ENCODE measurements at places on chromosomes 12 and 14.

DNA sequence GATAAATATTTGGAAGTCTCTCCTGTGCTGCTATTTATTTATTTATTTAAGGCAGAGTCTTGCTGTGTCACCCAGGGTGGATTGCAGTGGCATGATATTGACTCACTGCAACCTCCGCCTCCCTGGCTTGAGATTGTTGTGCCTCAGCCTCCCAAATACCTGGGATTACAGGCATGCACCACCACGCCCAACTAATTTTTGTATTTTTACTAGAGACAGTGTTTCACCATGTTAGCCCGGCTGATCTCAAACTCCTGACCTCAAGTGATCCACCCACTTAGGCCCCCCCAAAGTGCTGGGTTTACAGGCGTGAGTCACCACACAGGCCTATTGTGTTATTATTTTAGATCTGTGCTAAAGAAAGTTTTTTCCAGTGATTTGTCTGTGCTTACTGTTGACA is 225.2 kb downstream of the CCER1 start:
- no peaks in the 10 kb centered on the region for H3K4me1 ChIP-seq
- no peak overlapping the region for H3K27ac ChIP-seq
- no peak overlapping the region for H3K4me3 ChIP-seq
- H3K36me3 ChIP-seq, result no peaks in the 10 kb centered on the region
- DNase-seq, result peak; percentile 19
- no peaks in the 10 kb centered on the region for H3K27me3 ChIP-seq

GRCh38 chr12:4857472-4858291 is 52.0 kb upstream of the KCNA1 start:
- peak; percentile 83 for DNase-seq
- H3K36me3 ChIP-seq, result no peaks in the 10 kb centered on the region
- H3K4me1 ChIP-seq, result no peaks in the 10 kb centered on the region
- H3K27me3 ChIP-seq, result peaks cover 21% of the 10 kb centered on the region

DNA sequence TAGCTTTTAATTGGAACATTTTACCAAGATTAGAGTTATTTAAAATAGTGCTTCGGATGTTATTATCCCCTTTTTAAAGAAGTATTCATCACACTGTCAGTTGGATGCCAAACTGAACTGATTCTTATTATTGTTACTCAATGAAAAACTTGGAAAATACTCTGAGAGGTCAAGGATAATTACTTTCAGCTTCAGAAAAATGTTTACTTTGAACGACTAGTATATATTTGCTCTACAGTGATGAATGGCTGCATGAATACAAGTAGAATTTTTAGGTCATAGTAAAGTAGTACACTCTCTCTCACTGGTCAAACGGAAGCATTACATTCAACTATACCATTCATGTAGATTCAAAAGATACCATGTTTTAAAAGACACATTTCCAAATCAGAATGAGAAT is 269.2 kb downstream of the CCDC91 start:
- H3K36me3 ChIP-seq, result no peaks in the 10 kb centered on the region
- H3K4me3 ChIP-seq, result no peak overlapping the region
- H3K4me1 ChIP-seq, result no peaks in the 10 kb centered on the region
- DNase-seq, result no peak
- no peak overlapping the region for H3K27ac ChIP-seq

GRCh38 chr12:40469736-40470135 is 222.5 kb upstream of the CNTN1 start:
- H3K27ac ChIP-seq, result no peak overlapping the region
- no peak overlapping the region for H3K4me3 ChIP-seq
- no peaks in the 10 kb centered on the region for H3K4me1 ChIP-seq
- DNase-seq, result no peak
- H3K27me3 ChIP-seq, result no peaks in the 10 kb centered on the region
- no peaks in the 10 kb centered on the region for H3K36me3 ChIP-seq

DNA sequence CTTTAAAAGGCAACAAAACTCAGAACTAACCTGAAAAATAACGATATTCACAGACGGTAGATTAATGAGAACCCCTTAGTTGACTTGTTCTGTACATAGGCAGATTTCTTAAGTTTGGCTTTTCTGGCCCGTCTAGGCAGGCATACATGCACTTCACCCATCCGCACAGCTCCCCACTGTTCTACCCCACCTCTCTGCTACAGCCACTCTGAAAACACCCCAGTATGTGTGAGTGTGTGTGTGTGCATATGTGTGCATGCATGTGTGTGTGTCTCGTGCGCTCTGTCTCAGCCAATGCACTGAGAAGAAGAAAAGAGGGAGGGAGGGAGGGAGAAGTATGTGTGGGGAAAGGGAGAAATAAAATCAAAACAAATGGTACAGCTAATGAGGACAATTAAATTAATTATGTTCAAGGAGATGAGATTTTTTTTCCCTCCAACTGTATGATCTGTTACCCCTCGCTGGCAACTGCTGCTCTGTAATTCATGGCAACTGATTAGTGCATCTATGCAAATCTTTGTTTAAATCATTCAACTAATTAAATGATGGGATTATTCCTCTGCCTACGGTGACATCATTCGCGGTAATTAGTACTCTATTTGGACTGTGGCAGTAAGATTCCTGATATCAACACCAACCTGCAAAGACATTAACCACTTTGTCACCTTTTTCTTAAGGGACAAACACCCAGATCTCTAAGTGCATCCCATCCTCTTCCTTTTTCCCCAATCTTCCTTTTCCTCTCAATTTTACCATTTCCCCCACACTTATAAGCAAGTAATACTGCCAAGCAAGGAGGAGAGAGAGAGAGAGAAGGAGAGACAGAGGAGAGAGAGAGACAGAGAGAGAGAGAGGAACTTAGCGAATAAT is 2.2 kb upstream of the LMO3 start:
- H3K27ac ChIP-seq, result no peak overlapping the region
- H3K4me3 ChIP-seq, result no peak overlapping the region
- no peaks in the 10 kb centered on the region for H3K36me3 ChIP-seq
- no peaks in the 10 kb centered on the region for H3K27me3 ChIP-seq
- H3K4me1 ChIP-seq, result peaks cover 8% of the 10 kb centered on the region
- DNase-seq, result no peak

DNA sequence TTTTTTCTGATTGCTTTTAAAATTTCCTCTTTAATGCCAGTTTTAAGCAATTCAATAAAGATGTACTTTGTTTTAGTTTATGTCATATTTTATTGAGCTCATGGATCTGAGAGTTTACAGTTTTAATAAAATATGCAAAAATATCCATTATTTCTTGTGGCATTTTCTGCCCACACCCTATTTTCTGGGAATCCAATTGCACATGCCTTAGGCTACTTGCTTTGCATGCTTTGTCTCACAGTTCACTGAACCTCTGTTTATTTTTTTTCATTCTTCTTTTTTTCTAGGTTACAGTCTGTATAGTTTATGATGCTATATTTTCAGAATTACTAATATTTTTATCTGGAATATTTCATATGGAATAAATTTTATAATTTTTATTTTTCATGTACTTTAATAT is 1258.0 kb downstream of the FSCB start:
- H3K36me3 ChIP-seq, result no peaks in the 10 kb centered on the region
- H3K4me3 ChIP-seq, result no peak overlapping the region
- no peaks in the 10 kb centered on the region for H3K27me3 ChIP-seq
- no peaks in the 10 kb centered on the region for H3K4me1 ChIP-seq
- DNase-seq, result no peak

DNA sequence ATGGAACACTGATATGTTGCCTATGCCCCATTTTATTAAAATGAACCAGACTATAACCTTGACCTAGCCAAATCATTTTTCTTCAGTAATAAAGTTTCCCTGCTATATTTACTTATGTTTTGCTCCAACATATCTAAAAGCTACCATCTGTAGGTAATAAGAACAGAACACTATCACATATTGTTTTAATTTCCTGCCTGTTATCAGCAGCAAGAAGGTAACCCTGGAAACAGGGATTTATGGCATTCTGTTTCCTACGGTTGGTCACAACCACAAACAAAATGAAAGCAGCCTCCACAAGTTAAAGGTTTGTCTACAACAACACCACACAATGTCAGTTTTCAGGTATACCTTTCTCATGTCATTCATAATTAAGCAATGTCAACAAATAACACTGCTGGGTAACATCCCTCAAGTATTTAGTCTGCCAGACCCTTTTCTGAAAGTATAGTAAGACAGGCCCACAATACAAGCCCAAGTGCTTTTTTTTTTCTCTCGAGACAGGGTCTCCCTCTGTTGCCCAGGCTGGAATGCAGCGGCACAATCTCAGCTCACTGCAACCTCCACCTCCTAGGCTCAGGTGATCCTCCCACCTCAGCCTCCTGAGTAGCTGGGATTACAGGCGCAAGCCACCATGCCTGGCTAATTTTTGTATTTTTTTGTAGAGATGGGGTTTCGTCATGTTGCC is 25.5 kb downstream of the GCH1 start:
- peaks cover 3% of the 10 kb centered on the region for H3K4me1 ChIP-seq
- no peak for DNase-seq
- no peaks in the 10 kb centered on the region for H3K36me3 ChIP-seq
- no peak overlapping the region for H3K27ac ChIP-seq

DNA sequence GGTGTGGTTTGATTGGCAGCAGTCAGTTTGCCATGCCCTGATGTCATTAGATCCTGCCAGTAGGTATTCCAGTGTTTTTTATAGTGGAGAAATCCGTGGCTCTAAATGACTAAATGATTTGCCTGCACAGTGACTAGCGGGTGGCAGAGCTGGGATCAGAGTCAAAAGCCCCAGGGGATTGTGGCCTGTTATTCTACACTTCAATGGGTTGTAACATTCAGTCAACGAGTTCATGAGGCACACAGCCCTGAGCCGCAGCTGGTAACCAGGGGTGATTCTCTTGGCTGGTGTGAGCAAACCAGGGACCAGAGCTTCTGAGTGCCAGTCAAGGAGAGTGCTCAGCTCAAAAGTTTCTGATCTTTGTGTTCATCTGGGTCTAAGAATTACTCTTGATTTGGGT is 1.8 kb downstream of the MYH6 start:
- no peak for DNase-seq
- H3K36me3 ChIP-seq, result no peaks in the 10 kb centered on the region
- no peaks in the 10 kb centered on the region for H3K4me1 ChIP-seq

DNA sequence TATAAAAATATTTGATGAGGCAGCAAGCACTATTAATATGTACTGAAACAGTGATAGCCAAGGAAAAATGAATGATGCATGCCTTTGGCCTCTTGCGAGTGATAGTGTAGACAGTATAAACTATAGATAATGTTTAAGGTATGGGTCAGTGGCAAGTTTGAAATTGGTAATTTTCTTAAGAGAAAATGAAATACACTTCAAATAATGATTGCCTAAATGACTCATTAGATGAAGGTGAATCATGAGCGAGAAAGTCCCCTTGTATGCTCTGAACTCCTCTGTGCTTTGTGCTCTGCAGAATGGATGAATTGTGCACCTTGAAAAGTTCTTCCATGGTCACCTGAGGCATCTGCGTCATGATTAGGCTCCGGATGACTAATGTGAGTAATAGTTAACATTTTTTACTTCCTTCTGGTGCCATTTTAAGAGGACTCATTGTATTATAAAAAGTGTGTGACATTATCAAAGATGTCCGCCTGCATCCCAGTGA is 84.9 kb upstream of the RTL1 start:
- no peaks in the 10 kb centered on the region for H3K27me3 ChIP-seq
- DNase-seq, result peak; percentile 45
- no peak overlapping the region for H3K4me3 ChIP-seq
- H3K4me1 ChIP-seq, result peaks cover 30% of the 10 kb centered on the region

DNA sequence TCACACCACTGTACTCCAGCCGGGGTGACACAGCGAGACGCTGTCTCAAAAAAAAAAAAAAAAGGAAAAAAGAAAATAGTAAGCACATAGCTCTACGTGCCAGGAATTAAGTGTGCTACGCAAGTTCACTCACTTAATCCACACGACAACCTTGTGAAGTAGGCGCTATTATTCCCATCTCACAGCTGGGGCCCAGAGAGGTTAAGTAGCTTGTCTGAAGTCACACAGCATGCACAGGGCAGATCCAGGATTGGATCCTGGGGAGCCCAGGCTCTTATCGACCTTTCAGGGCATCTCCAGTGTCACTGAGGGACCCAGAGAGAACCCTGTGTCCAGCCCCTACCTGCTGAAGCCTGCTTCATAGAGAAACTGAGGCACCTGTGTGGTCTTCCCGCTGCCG is 11.9 kb downstream of the DHX37 start:
- H3K4me3 ChIP-seq, result no peak overlapping the region
- 0 out of 2 replicates have a peak, but pooled peaks cover 8% of the 10 kb centered on the region for H3K36me3 ChIP-seq
- no peaks in the 10 kb centered on the region for H3K4me1 ChIP-seq

DNA sequence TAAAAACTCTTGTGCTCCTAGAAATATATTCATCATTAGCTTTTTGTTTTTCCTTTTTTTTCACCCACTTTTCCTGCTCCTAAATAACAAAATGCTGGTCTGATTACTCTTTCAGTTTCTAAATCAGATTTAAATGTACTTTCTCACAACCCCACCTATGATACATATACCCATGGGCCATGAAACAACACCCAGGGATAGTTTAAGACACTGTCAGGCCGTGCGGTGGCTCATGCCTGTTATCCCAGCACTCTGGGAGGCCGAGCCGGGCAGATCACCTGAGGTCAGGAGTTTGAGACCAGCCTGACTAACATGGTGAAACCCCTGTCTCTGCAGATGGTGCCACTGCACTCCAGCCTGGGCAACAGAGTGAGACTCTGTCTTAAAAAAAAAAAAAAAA is 1.6 kb upstream of the NUMB start:
- DNase-seq, result no peak
- no peaks in the 10 kb centered on the region for H3K36me3 ChIP-seq
- peak overlapping the region; percentile 99 for H3K27ac ChIP-seq
- H3K27me3 ChIP-seq, result no peaks in the 10 kb centered on the region
- H3K4me3 ChIP-seq, result peak overlapping the region; percentile 59
- peaks cover 76% of the 10 kb centered on the region for H3K4me1 ChIP-seq

GRCh38 chr14:34439090-34439489 is 22.9 kb downstream of the SPTSSA start:
- H3K36me3 ChIP-seq, result no peaks in the 10 kb centered on the region
- DNase-seq, result no peak
- H3K4me3 ChIP-seq, result no peak overlapping the region
- peaks cover 16% of the 10 kb centered on the region for H3K4me1 ChIP-seq
- no peaks in the 10 kb centered on the region for H3K27me3 ChIP-seq

GRCh38 chr12:54678131-54678530 is 30.0 kb upstream of the DCD start:
- no peaks in the 10 kb centered on the region for H3K4me1 ChIP-seq
- peaks cover 12% of the 10 kb centered on the region for H3K27me3 ChIP-seq
- no peak overlapping the region for H3K27ac ChIP-seq
- no peak for DNase-seq
- no peaks in the 10 kb centered on the region for H3K36me3 ChIP-seq
- no peak overlapping the region for H3K4me3 ChIP-seq

- H3K4me1 ChIP-seq, result peaks cover 61% of the 10 kb centered on the region
- no peaks in the 10 kb centered on the region for H3K27me3 ChIP-seq
- peaks cover 4% of the 10 kb centered on the region for H3K36me3 ChIP-seq
Observed at GRCh38 chr12:15772405-15773018, 16.7 kb downstream of the EPS8 start.

DNA sequence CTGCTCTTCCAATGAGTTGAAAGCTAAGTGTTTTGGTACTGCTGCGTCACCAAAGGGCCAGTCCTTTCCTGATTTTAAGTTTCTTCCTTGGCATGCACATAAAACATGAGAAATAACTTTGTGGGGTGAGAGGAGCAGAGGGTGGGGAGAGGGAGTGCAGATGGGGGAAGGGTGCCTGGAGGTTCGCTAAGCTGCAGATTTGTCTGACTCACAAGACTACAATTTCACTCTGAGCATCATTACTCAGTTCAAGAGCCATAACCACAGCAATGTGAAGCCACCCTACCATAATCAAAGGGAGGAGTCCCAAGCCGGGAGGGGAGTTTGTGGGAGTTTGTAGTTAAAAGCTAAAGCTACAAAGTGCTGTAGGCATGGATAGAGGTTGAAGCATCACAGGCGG is 136.1 kb downstream of the ANO2 start:
- no peak overlapping the region for H3K4me3 ChIP-seq
- no peak overlapping the region for H3K27ac ChIP-seq
- peak; percentile 70 for DNase-seq
- H3K36me3 ChIP-seq, result no peaks in the 10 kb centered on the region
- H3K27me3 ChIP-seq, result no peaks in the 10 kb centered on the region
